ENCODE measurements at places on chromosomes 11 and 22.

DNA sequence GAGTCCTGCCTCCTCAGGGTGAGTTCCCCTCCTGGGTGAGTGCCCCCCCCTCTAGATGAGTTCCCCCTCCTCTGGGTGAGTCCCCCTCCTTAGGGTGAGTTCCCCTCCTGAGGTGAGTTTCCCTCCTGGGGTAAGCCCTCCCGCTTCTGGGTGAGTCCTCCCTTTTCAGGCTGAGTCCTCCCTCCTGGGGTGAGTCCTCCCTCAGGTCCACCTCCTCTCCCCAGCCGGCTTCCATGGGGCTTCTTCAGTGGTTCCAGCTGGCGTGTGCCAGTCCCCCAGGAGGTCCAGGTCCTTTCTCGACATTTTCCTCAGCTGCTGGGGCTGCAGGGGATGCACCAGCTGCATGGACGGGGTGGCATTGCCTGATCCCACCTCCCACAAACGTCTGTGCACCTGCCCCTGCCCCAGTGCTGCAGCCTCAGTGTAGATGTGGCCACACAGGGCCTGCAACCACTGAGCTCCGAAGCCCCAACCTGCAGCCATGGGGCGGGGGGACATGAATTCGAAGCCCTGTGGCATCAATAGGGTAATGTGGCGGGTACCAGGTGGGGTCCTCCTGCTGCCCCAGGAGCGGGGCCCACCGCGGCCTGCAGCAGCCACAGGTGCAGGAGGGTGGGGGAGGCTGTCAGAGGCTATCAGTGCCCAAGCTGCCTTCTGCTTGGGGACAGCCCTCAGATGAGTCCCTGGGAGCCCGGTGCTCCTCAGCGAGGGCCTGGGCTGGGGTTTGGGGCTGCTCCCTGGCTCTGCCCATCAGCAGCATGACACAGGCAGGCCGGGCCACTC is 101.3 kb upstream of the FGF3 start:
- no peak for DNase-seq

DNA sequence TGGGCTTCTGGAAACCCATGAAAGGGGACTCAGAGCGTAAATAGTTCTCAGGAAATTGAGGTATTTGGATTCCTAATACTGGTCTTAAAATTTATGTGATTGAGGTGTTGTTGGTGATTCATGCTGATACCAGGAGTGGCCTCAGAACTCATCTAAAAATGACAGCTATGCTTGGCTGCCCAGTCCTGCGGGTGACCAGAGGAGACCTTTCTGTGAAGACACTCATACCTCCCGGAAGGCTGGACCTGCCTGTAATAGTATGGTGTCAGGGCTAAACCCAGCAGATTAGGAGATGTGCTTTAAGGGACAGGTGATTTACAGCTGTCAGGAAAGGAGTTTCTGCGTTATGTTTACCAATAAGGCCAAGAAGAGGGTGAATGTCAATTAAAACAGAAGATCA is 29.9 kb downstream of the C11orf96 start:
- DNase-seq = no peak

DNA sequence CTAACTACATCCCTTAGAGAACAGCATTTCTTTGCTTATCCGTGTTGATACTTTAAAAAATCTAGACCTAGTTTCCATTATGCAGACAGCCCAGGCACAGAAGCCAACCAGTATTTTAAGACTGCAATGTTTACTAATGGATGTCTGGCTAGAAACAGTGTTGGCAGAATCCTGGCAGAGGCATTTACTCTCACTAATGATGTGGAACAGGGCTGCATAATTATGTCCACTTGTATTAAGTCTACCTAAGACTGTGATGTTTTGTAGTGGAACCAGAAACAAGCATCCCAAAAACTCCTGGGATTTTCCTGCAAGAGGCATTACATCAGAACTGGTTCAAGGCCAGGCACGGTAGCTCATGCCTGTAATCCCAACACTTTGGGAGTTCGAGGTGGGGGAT is 50.2 kb upstream of the PICALM start:
- DNase-seq = no peak

- DNase-seq = no peak
Observed at GRCh38 chr11:70826541-70827335, 425.6 kb downstream of the SHANK2 start.

DNA sequence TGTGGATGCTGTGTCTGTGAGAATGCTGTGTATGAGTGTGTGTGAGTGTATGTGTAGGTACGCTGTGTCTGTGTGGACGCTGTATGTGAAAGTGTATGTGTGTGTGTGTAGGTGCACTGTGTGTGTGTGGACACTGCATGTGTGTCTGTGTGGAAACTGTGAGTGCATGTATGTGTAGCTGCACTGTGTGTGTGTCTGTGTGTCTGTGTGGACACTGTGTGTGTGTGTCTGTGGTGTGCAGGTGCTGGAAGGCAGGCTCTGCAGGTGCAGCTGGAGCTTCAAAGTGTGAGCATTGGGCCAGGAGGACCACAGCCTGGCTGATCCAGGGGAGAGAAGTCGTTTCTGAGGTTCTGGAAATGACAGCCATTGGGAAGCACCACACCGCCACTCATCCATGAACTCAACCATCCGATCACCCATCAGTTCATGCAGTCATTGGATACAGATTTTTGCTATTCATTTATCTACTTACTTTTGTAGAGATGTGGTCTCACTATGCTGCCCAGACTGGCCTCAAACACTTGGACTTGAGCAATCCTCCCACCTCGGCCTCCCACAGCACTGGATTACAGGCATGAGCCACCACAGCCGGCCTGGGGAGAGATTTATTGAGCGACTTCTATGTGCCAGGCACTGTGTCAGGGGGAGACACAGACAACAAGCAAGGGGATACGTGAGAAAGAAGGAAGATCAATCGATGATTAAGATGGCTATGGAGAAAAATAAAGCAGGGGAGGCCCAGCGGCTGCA is 9.6 kb downstream of the TRPM5 start:
- no peak for DNase-seq
